ENCODE measurements at places on chromosomes 3 and 15. TPM values are rescaled to one million over a fixed set of nuclear protein-coding genes. Genes with fewer than 3 reads are reported as not detected.

The PIGX gene
- 38.0 TPM for total RNA-seq

GRCh38 chr3:124995460-124995994, 60.3 kb downstream of the HEG1 start:
- DNase-seq, result peak; percentile 31

GRCh38 chr3:133927540-133928066, 31.9 kb upstream of the RAB6B start:
- DNase-seq, result peak; percentile 81

DNA sequence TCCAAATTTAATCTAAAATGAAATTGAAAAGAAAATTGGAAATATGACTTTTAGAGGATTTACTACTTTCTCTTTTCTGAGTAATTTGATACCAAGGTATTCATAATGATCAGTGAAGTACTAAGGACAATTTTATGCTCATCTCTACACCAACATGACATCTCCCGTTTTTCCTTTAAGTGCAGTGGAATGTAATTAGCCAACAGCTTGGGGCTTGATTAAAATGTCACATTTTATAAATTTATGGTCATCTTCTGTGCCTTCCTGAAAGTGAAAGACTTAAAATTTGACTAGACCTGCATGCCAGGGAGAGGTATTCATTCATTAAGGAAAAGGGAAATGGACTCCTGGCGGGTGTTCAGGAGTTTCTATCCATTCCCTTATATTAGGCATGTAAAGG, 228.2 kb upstream of the CNTN3 start:
- DNase-seq, result no peak

DNA sequence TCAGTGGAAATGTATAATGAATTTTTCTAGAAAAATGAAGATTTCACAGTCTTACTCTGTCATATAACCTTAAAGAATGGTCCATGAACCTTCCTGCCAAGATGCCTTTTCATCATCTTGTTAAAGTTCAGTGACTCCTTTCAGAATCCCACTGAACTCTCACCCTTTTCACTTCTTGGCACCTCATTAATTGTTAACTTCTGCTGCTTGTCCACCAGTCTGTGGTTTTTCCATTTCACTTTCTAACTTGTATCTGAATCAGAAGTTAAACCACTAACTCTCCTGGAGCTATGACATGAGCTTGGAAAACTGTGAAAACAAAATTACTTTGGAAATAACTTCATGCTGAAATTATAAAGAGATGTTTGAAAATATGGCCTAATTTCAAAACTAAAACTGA, 281.2 kb upstream of the ALCAM start:
- no peak for DNase-seq

DNA sequence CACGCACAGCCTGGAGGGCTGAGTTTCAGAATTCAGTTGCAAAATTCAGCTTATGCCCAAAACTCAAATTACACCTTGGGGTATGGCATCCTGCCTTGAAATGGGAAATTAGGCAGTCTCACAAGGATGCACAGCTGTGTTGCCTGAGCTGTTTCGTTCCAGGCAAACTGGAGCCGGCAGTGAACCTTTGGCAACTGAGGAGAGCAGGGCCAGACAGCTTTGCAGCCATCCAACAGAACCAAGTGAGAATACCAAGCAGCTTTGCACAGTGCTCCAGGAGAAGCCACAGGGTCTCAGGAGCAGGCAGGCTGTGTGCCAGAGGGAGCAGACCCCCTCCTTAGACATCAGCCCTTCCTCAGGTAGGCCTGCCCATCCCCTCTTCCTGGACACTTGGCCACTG, 32.5 kb upstream of the BFSP2 start:
- DNase-seq, result no peak

DNA sequence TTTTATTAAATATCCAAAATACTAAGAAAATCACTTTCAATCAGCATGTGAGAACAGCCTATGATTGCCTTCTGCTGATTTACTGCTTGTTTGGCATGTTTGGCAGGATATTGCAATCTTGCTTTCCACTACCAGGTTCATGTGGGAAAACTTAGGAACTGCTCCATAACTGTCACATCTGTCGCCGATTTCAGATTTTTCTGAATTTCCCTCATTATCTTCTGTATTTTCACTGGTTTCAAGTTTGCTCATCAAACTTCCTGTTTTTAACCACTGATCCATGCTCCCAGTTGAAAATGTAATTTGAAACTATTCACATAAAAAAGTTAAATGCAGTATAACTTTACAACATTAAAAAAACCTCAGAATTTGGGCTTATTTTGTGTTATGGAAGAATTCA, 93.0 kb downstream of the NFKBIZ start:
- DNase-seq, result no peak

The SH3BP5 gene
- total RNA-seq, result 18.9 TPM

DNA sequence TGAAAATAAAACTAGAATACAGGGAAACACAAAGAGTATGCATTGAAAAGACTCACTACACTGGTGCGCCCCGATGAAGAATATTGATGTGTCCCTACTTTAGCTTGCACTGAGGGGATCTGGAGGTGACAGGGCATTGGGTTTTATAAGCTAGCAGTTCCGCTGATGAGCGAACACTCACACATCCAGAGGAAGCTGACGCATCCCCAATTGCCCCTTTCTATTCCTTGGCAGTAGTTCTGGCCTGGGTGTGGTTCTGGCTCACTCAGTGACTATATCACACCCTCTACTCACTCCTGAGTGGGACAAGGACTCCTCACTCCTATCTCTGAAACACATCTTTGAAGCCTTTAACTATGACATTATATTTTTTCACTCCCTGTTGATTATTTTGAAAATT, 71.0 kb downstream of the B3GNT5 start:
- DNase-seq, result no peak

DNA sequence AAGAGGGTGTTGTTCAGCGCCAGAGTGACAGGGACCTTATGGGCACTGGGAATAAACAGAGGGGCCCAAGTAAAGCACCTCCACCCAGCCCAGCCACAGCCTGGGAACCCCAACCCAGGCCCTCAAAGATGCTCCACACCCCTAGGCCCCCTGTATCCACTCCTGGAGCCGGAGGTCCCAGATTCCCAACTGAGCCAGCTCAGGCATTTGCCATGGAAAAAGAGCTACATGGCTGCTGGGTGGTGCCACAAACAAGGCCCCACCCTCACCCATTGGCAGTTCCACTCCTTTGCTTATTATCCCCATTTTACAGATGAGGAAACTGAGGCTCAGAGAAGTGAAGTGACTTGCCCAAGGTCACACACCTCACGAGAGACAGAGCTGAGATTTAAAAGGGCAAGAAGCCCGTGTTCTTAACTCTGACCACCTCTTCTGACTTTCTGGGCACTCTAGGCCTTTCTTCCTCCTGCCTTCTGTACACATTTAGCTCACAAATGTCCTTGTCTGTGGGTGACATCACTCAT, 16.9 kb downstream of the ANPEP start:
- DNase-seq, result no peak

DNA sequence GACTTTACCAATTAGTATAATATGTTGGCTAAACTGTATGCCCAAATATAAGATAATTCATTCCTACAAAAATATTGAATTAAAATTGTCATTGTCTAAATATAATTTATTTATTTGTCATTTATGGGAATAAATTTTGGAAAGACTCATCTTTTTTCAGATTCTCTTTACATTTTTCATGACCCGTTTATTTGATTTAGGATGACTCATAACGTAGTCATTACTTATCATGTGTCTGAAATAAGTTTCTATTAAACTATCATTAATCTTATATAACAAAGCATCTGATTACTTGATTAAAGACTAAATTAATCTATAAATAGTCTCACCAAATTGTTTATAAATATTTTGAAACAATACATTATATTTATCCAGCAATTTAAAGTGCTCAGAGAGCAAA, 516.6 kb downstream of the CADM2 start:
- DNase-seq, result no peak

DNA sequence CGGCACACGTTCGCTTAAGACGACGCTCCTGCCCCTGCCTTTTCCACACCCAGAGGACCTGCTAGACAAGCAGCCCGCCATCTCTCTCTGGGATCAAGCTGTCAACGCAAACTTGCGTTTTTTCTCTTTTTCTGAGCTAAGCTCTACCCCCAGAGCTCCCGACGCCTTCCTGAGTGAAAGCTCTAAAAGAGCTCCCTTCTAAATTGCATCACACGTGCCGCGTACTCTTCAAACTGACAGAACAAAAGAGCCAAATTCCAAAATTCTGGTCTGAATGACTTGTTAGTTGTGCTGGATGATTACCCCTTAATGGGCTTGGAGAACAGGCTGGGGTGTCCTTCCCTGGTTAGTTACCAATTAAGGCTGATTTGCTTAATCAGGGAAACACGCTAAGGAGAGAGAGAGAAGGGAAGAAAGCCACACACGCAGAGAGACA, 81.2 kb downstream of the MDFIC2 start:
- DNase-seq, result no peak

DNA sequence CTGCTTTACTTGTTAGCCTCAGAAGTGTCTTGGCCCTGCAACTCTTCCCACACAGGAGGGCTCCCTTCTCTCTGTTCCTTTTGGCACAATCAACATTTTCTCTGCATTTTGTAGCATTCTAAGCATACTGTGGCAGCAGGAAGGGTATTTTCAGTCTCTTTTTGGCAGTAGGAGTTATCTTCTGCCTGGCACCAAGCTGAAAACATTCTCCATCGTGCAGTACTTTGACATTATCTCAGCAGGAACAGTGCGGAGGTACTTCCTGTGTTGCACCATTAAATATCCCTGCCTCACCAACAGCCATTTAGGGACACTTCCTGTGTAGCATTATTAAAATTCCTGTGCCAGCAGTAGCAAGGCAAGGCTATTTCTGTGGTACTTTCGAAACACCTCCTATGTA, 233.2 kb upstream of the SEMA6D start:
- no peak for DNase-seq

GRCh38 chr3:62761311-62761710, 113.9 kb downstream of the CADPS start:
- no peak for DNase-seq

The ZNF660 gene
- 1.1 TPM for total RNA-seq

Data from activated naive CD4-positive, alpha-beta T cell treated with anti-CD3 and anti-CD28 coated beads, Interleukin-2, amount 50 U/mL, for 72 hours (primary cell).